AG08395 (cell line): ENCODE measurements at places on chromosomes 11 and 22.
A peak's percentile ranks its signal among the peaks of the same experiment; 100 is the strongest.

DNA sequence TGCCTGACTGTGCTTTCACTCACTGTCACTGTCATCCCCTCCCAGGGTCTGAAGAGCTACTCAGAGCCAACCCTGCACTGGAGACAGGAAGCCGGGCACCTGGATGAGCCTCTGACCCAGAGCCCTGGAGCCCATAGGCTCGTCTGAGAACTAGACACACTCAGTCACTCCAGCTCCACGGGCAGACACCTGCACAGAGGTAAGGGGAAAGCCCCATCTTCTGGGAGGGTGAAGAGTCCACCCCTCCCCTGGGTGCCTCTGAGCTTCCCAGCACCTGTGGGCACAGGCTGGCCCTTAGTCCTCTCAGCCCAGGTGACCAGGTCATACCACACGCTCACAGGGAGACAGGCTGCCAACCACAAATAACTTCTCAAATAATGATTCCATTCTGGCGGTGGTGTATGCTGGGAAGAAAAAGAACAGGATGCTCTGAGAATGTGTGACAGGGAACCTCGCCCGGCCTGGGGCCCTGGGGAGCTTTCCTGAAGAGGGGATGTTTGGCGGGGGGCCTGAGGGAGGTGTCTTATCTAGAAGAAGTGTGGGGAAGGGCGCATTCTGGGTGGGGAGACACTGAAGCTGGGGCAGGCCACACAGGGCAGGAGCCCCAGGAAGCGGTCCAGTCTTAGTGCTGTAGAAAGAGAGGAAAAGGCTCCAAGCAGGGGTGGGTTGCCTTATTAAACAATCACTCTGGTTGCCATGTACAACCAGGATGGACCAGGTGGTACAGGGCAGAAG lies 5.3 kb downstream of the CCDC157 start:
- no peak for DNase-seq

- DNase-seq = no peak
Observed at GRCh38 chr11:2980168-2980840, 11.8 kb downstream of the NAP1L4 start.

DNA sequence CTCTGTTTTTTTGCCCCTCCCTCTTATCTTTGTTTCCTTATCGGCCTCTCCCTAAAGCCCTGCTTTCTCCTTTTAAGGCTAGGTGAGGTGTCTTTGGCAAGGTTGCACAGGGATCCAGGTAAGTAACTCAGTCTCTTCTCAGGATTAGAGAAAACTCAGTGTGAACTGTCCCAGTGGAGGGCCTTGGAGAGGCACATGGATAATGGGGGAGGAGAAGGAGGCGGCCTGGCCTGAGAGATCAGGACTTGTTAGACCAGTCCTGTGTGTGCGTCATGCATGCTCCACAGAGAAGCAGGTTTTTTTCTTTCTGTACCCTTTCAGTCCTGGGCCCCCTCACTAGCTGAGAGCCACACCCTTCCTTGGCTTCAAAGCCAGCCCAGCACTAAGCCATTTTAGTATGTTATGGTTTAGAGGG lies 19.9 kb downstream of the CTNND1 start:
- no peak for DNase-seq

- DNase-seq = no peak
Observed at GRCh38 chr22:24962835-24963234, 10.3 kb downstream of the KIAA1671 start.

GRCh38 chr11:94737171-94737611 lies 31.0 kb upstream of the AMOTL1 start:
- DNase-seq = no peak

DNA sequence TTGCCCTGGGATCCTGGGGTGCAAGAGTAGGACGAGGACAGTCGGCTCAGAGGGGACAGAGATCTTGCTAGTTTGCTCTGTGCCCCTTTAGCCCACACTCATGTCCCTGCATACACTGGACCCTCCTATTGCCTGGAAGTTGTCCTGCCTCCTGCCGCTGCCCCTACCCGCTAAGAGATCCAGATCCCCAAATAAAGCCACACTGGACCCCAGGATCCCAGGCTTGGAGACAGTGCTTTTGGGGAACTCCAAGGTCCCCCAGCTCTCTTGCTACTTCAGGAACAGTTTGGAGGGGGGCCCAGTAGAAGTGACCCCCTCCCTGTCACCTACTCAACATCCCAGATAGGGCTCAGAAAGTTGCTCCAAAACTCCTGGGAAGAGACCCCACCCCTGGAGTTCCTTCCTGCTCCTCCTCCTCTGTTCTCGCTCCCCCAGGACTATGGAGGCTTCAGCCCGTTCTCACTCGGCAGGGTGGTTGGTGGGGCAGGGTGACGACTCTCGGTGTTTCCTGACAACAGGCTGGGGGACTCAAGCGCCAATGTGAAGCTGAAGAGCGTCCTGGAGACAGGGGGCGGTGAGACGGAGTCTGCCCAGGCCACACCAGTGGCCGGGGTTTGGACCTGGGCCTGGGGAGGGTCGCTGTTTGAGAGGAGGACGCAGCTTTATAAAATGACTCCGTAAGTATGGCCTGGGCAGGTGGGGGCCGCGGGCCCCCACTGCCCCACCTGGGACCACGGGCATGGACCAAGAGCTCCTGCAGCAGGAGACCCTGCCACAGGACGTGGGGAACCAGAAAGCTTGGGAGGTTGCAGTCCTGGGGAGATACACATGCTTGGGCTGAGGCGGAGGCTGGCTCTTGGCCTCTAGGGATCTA lies 19.2 kb upstream of the TUB start:
- no peak for DNase-seq

GRCh38 chr11:69053546-69054396 lies 5.0 kb downstream of the TPCN2 start:
- no peak for DNase-seq

GRCh38 chr11:64000026-64000739 lies 13.9 kb downstream of the OTUB1 start:
- DNase-seq = peak; percentile 91

DNA sequence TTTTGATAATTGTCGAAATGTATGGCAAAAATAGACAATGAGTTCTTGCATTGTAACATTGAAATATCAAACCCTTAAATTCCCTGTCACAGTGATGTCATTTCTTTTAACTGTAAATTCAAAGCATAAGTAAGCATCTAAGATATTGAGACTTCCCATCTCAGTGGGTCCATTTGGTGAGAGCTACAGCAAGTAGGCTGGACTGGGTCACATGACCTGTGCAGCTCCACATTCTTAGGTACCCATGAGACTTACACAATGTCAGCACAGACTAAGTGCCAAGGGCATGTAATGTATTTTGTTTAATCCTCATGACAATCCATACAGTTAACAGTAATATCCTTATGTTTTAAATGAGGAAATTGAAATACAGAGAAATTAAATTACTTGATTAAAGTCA lies 210.7 kb downstream of the NELL1 start:
- no peak for DNase-seq

- DNase-seq = no peak
Observed at GRCh38 chr11:32374261-32374711, 61.1 kb downstream of the WT1 start.

GRCh38 chr22:31951194-31952093 lies 7.1 kb downstream of the YWHAH start:
- DNase-seq = no peak

DNA sequence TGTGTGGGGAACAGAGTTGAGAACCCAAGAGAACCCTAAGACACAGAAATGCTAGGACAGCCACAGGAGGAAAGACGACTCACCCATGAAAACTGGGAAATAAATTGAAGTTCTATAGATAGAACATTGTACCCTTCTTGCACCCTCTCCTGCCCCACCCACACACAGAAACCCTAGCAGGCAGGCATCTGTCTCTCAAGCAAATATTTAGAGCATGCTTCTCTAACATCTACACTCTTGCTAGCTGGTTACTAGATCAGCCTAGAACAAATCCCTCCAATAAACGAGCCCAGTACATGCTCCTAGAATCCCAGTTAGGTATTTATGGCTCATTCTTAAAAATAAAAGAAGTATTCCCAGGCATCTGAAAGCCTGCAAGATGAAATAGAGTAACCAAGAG lies 32.1 kb upstream of the CLPB start:
- no peak for DNase-seq

GRCh38 chr11:104120493-104121137 lies 43.3 kb downstream of the PDGFD start:
- DNase-seq = no peak

DNA sequence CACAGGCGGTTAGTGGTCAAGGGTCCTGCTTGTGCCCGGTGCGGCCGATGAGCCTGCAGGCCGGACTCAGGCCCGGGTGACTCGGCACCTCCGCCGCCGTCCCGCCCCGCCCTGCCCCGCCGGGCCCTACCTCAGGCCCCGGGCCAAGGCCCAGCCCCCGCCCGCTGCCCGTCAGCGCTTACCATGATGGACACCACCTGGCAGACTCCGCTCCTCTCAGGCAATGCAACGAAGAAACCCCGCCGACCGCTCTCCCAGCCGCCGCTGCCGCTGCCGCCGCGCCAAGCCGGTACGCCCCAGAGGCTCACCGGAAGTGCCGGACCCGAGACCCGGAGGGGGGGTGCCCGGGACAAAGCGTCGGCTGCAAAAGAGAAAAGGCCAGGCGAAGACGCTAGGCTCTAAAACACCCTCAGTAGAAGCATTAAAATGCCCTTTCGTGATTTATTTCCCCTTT lies at the start of gene UFD1:
Gene UFD1 (minus strand): TSS at position 293 of the 454 bp plus-strand sequence. CDS start 108 bp downstream, at position 185.
- DNase-seq = peak; percentile 82

DNA sequence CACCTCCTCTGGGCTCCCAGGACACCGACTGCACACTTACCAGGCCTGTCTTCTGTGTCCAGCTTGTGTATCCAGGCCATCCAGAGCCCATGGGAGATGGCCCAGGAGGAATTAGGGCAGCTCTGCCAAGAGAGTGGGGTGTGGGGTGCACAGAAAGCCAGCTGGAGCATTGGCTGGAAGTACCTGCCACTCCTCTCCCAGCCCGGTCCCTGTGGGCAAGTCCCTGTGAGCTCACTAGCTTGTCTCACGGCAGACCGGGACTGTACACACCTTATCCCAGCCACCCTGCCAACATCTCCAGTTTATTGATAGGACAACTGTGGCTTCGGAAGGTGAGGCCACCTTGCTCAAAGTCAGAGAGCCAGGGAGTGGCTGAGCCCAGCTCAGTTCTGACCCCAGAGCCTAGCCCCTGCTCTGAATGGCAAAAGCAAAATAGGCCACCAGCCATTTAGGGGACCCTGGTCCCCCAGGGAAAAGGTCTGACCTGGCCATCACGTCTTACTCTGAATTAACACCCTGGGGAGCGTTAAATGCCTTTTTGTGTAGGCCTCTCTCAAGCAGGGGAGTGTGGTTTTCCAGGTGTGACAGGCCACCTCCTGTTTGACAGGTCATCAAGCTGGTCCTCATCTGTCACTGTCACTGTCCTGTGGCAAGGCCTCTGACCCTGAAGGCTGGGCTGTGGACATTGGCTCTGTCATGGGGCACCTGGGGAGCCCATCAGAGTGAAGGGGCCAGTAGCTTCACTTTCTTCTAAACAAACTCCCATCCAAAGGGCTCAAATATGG lies 15.1 kb downstream of the UQCR10 start:
- DNase-seq = peak; percentile 72

DNA sequence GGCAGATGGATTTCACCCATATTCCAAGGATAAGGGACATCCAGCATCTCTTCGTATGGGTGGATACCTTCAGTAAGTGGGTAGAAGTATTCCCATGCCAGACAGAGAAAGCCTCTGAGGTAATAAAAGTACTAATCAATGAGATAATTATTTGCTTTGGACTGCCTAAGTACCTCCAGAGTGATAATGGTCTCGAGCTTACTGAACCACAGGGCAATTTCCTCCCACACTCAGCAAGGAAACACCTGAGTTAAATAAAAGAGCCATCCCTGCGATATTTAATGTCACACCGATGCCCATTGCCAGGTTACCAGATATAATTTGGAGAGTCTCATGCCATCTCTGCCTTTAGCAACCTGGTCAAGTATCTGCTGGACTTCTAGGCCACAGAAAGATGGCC lies 70.6 kb upstream of the MPEG1 start:
- no peak for DNase-seq

GRCh38 chr11:122883646-122883979 lies 1.1 kb downstream of the JHY start:
- peak; percentile 68 for DNase-seq

- DNase-seq = no peak
Observed at GRCh38 chr11:131518305-131518838, 148.0 kb downstream of the NTM start.

DNA sequence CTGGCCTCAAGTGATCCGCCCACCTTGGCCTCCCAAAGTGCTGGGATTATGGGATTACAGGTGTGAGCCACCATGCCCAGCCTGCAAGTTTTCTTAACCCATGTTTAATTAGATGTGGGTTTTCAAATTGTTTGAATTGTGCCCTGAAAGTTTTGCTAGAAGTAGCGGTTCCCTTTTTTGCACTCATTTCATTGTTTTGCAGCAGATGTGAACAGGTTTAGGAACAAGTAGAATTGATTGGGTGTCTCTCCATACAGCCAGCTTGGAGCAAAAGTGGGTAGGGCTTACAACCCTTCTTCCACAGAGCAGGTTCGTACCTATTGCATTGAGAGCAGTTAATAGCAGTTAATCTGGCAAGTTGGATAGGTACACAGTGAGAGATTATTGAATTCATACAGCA lies 16.1 kb downstream of the EWSR1 start:
- DNase-seq = no peak

DNA sequence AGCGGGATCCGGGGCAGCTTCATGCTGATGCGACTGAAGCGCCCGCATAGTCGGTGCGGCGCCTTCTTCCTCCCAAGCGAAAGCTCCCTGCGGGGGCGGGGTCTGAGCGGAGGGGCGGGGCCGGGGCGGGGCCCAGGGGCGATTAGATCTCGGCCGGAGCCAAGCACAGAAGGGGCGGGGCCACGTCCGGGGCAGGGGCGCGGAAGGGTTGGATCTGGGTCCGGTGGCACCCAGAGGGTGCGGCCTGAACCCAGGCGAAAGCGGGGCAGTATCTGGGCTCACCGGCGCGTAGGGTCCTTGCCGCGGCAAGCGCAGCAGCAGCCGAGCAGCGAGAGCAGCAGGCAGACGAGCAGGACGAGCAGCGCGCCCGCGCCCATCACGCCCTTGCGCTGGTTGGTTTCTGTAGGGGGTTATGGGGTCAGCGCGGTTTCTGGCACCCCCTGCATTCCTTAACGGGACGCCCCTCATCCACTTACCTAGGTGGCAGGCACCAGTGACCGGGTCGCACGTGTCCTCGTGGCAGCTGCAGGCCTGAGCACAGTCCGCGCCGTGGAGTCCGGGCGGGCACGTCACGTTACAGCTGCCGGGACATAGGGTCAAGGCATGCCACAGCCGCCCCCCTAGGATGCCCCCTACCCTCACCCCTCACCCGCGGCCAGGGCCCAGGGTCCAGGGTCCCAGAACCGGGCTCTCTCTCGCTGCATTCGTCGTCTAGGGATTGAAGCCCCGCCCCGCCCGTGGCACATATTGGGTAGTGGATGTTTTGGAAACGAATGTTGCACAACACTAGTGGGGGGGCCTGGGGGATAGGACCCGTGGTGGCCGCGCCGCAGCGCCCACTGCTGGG lies 8.1 kb downstream of the SCARF2 start:
- peak; percentile 25 for DNase-seq

- DNase-seq = peak; percentile 68
Observed at GRCh38 chr22:45504373-45505341, 2.0 kb downstream of the FBLN1 start.

DNA sequence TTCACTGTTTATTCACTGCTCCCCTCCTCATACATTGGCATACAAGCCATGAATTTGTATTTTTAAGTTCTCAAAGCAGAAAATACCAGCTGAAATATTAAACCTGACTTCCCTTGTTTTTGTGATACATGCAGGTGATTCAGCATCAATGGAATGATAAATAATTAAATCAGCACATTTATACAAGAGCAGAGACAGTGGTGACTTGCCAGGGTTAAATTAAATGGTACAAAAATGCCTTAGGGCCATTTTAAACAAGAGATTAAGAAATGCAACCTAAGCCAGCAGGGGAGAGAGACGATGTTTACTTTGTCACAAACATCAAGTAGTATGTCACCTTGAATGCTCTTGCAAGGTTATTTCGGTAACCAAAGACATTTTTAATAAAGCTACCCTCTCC lies 95.9 kb upstream of the DDI1 start:
- DNase-seq = peak; percentile 19

- DNase-seq = no peak
Observed at GRCh38 chr11:102220728-102221467, 96.4 kb upstream of the BIRC3 start.
